ENCODE measurements at places on chromosomes 11 and 22.

DNA sequence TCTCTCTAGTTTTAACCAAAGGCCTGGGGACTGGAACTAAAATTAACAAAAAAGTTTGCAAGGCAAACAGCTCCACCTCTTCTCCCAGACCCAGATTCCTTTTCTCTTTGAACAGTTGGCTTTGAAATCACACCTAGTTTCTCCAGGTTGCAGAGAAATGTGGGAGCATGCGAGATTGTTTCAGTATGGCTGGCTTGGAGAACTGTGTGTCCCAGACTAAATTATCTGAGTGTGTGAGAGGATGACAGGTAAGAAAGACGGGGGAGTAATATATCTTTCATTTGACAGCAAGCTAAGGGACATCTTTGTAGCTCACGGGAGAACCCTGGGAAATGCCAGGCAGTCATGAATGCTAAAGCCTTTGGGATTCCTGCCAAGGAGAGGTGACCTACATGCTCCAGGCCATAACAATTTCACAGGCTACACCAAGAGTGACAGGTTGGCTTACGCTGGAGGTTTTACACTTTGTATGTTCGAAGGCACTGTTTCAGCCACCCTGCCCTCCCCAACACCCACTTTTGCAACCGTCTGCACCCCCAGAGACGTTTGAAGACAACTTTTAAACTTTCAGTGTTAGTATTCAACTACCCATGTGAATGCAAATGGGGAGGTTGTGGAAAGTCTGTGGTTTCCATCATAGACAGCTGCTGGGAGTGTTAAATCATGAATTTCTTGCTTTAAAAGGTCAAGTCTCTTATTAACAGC, 109.3 kb upstream of the SNX19 start:
- no peak for DNase-seq

- DNase-seq, result no peak
Measured at GRCh38 chr11:2641623-2642022, 58.2 kb downstream of the KCNQ1OT1 start.

- DNase-seq, result peak; percentile 60
Measured at GRCh38 chr11:93543292-93543977, at the start of gene SMCO4. SMCO4 (minus strand) TSS chr11:93543391; CDS start chr11:93479189, 64,202 bp downstream.

- DNase-seq, result peak; percentile 49
Measured at GRCh38 chr11:64152841-64153691, 12.8 kb downstream of the MACROD1 start.

Data from stimulated activated naive CD4-positive, alpha-beta T cell treated with Interleukin-2 at 50 U/mL for 16 hours (primary cell).